RCC 7860 (cell line): ENCODE measurements at places on chromosomes 3 and 15.

- DNase-seq = peak; percentile 62
These were observed at the start of gene CYFIP1 for GRCh38 chr15:22980189-22981050. TSS of gene CYFIP1 (minus strand) at chr15:22980368. CDS start at chr15:22947285, 33,083 bp downstream.

GRCh38 chr15:89067751-89068150 is 20.5 kb upstream of the ABHD2 start:
- DNase-seq = peak; percentile 81

DNA sequence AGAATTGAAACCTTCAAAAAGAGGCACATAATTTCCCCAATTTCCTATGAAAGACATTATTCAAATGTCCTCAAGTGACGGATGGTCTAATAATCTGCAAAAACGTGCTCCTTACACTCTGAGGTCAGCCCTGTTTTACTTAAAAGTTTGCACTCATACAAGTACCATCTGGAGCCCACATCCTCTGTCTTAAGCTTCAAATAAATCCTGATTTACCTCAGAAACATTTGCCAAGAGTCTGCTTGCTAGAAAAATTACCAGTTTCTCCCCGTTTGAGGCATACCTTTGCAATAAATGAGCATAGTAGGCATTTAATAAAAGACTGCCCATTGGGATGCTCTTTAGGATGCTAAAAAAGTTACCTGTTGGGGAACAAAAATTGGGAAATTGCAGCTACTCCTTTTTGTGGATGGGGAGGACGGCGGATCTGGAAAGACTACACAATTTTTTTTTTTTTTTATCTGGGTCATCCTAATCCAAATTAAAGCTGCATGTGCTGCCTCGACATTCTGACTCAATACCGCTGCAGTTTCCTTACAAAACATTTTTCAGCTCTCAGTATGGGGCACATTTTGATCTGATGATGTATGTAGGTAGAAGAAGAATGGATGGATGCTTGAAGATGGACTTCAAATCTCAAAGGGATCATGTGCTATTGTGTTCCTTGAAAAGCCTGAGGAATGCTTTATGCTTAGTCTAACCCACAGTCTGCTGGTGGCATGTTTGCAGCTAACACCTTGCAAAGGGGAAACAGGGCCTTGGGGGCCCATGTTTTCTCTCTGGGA is 233.7 kb upstream of the ADAMTS9 start:
- DNase-seq = no peak

DNA sequence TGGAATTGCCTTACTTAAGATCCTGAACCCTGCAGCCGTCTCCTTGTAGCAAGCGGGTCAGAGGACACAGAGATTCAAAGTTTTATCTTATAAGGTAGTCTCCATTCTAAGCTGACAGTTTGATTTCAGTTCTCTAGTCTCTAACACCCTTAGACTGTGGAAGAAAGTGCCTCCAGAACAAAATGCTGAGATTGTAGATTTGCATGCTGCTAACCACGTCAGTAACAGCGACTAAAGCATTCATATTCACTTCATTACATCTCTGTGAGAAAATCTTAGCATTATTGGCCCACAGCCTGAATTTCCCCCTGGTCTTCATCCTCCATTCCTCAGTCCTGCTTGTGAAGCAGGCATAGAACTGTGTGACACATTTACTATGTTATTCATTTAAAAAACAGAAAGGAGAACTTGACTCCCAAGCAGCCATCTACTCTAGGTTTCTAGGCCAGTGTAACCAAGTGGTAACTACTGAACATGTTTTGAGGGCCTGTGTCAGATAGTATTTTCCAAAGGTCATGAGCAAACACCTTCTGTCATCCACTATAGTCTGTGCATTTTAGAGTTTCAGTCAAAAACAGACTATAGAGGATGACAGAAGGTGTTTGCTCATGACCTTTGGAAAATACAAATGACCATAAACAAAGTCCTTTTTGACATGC is 27.4 kb downstream of the ARIH2 start:
- DNase-seq = no peak
